Activated CD8-positive, alpha-beta memory T cell treated with anti-CD3 and anti-CD28 coated beads for 1 hour (primary cell): ENCODE measurements at places on chromosomes 1 and 21.

GRCh38 chr1:103788377-103788776 is 38.7 kb downstream of the AMY1C start:
- DNase-seq, result no peak

- DNase-seq, result no peak
Measured at GRCh38 chr1:92126088-92126487, 45.9 kb downstream of the BTBD8 start.

GRCh38 chr1:107976836-107977235 is 11.9 kb upstream of the VAV3 start:
- DNase-seq, result no peak

- no peak for DNase-seq
Measured at GRCh38 chr1:162942916-162943559, 82.1 kb upstream of the CCDC190 start.

- no peak for DNase-seq
Measured at GRCh38 chr1:65255035-65255655, 54.2 kb upstream of the DNAJC6 start.

GRCh38 chr1:89737985-89738510 is 82.8 kb upstream of the LRRC8D start:
- DNase-seq, result no peak
